ENCODE measurements at places on chromosomes 2 and 18. TPM values are rescaled to one million over a fixed set of nuclear protein-coding genes. Genes with fewer than 3 reads are reported as not detected.

AGXT gene
- not detected for total RNA-seq

HOXD3 gene
- not detected for total RNA-seq

B3GNT7 gene
- not detected for total RNA-seq

GPR35 gene
- total RNA-seq: 7.6 TPM

GRCh38 chr2:69524799-69525198 lies 87.6 kb upstream of the NFU1 start:
- DNase-seq: no peak

DNA sequence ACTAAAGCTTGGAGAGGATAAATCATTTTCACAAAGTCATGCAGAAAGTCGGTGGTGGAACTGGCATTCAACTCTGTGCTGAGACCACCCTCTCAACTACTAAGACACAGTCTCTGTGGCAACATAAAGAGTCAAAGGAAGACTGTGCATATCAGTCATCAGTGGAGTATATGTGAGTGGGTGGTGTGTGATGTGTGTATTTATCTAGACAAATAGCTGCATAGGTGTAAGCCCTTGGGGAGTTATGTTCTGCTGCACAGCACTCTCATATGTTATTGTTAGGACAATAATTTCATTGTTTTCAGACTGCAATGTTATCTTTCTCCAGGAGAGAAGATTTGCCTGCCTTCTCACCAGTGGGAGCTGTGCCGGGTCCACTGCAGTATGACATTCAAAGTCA lies 186.3 kb upstream of the HNRNPA3 start:
- no peak for DNase-seq

DNA sequence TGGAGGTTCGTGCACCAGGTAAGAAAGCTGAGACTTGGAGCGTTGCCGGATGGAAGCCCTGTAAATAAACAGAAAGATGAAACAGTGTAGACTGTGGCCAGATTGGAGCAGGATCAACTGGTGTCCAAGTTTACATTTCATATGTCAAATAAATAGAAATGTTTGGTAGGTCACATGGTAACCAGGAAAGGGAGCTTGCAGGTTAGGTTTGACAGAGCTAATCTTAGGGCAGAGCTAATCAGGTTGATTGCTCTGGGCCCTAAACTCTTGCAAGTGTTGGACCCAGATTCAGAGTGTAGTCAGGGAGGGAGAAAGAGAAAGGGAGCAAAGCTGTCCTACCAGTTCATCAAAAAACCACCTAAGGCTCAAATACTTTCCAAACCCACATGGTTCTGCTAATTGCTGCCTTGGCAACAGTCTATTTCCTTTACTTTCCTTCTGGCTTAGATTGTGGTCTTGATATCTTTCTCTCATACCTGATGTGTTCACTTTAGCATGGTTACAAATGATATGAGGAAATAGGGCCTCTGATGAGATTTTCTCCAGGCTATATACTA lies 63.2 kb downstream of the G6PC2 start:
- no peak for DNase-seq

DNA sequence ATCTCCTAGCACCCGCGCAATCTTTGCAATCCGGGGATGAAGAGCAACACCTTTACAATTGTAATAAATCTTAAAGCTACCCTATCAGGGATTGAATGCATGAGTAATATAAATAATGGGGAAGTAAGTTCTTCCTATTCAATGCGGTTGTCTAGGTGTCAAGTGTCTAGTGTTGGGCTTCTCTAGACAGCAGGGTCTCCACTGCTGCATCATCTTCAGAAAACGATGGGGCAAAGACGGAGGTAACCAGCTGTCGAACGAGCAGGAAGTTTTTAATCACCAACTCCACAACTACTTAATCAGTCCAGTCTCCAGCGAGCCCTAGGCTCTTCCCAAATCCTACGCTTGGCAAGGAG lies 573 bp downstream of the STAM2 start:
- DNase-seq: no peak

DNA sequence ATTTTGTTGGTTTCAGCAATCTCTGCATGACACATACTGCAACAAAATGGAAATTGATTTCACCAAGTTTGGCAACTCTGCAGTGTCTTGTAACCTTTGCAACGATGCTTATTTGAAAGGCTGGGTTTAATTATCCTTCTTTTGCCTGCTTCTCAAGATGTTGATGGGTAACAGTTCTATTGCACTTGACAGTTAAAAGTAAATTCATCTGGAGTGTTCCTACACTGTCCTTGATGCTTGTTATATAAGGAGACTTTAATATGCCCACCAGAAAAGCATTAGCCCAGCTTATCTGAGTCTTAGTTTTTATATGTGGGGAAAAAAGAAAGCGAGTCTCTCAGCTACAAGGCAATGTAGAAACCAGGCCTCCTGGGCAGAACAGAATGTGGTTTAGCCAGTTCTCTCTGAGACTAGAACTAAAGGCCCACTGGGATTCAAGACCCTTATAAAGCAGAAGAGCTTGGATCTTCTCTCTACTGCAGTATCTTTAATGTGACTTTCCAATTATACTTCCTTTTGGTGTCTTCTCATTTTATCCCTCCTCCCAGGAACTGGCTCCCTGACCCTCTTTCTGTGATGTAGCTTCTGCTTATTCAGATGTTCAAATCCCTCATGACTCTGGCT lies 106.8 kb upstream of the LYPD6 start:
- no peak for DNase-seq

DNA sequence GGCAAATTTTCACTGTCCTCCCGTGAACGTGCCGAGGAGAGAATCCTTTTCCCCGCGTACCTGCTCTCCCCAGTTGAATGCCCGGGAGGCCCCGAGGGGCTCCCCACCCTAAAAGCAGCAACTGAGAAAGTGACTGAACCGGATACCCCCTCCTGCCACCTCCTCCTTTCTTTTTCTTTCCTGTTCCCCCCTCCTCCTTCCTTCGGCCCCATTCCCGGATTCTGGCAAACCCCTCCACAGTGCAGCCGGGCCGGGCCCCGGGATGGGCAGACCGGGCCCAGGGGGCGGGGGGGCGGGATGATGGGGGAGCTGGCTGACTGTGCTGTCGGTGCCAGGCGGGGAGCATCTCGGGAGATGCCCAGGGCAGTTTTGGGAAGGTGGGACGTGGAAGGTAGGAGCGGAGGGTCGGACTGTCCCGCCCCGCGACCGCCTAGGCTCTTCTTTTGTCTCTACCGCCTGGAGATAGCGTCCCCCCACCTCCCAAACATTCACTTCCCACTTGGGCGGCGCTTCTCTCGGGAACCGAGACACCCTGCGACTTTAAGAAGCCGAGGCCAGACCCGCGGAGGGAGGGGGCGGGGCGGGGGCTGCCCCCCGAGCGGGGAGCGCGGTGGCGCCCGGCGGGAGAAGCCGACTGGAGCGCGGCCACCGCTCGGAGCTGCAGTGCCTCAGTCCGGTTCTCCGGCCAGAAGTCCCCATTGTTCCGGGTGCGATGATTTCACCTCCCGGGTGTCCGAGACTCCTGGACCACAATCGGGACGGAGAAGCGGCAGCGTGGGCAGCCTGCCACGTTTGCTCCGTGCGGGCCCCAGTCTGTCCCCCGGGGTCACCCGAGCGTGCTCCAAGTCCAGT lies 8.2 kb downstream of the DLX2 start:
- no peak for DNase-seq

- DNase-seq: no peak
Measured at GRCh38 chr2:183428881-183429280, 304.6 kb downstream of the NUP35 start.

- DNase-seq: no peak
Measured at GRCh38 chr2:235914756-235915155, 253.4 kb downstream of the GBX2 start.

DNA sequence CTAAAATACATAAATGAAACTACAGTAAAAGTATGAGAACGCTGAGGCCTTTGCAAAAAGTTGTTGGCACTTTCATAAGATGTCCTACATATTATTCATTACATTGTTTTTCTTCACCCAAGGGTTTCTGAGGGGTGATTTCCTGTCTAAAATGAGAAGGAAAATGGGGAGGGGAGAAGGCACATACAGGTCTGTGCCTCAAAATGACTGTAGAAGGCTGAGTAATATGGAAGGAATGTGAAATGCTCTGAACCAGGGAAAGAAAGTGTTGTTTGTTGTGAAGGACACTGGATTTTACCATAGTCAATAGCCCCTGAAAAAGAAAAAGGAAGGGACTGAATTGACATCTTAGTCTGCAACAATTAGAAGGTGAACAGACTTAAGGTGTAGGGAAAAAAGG lies 99.5 kb upstream of the RNF152 start:
- DNase-seq: no peak

Measured in activated T-helper 1 cell treated with anti-CD3 and anti-CD28 coated beads, Interleukin-12 subunit alpha, Interleukin-12 subunit beta, Interleukin-2, Interleukin-4 antibody, amounts not matched to agents 30 ng/mL and 10 ng/mL and 1 ng/mL, durations not matched to agents 14 hours and 24 hours and 36 hours (primary cell).